Mammary epithelial cell (primary cell): ENCODE measurements at places on chromosomes 13 and 19. TPM values are rescaled to one million over a fixed set of nuclear protein-coding genes. Genes with fewer than 3 reads are reported as not detected.
A peak's percentile ranks its signal among the peaks of the same experiment; 100 is the strongest.

GRCh38 chr13:32045982-32046785, 14.6 kb downstream of the FRY start:
- peak; percentile 17 for DNase-seq

- DNase-seq: no peak
Measured at GRCh38 chr19:45601524-45602374, at the start of gene GPR4. TSS of gene GPR4 (minus strand) at chr19:45602212. CDS start at chr19:45591866, 10,346 bp downstream.

DNA sequence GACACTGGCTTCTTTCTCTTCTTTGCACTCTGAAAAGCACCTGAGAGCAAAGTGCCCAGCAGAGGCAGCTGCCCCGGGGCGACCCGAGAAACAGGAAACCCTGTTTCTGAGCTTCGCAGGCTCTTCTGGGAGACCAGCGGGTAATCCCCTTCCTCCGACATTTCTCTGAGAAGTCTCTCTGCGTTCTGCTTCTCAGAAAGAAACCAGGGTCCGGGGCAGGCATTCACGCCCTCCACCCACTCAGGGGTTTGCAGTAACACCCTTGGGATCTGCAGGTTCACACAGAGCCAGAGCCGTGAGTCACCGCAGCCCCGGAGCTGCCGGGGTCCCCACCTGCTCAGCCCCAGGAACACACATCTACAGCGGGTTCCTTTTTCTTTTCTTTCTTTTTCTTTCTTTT, 86.0 kb downstream of the GADD45B start:
- DNase-seq: no peak

GRCh38 chr19:41391618-41392017, 5.5 kb downstream of the EXOSC5 start:
- DNase-seq: no peak

GRCh38 chr19:23542562-23542961, 144.4 kb downstream of the ZNF675 start:
- peak; percentile 54 for DNase-seq

DNA sequence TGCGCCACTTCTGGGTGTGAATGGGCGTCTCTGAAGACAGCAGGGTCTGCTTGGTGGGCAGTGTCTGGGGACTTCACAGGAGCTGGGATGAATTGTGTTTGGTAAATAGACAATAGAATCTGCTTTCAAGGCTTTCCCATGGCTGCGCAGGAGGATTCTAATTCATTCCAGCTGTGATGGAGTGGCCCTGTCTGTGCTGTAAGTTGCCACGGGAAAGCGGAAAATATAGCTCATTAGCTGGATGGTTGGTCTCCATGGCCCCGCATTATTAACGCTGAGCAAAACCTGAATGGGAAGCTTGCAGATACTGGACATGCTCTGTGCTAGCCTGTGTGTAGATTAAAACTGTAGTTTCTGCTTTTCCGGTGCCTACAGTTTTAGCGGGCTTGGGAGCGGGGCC, 15.6 kb upstream of the C1QTNF9 start:
- no peak for DNase-seq

RDH8 gene
- total RNA-seq: not detected in 2 replicates

PROSER1 gene
- total RNA-seq: 22.3 TPM
